Placental epithelial cell (primary cell): ENCODE measurements at places on chromosomes 13 and 19. TPM values are rescaled to one million over a fixed set of nuclear protein-coding genes. Genes with fewer than 3 reads are reported as not detected.

FFAR1 gene
- not detected in 2 replicates for total RNA-seq

OR10H2 gene
- total RNA-seq, result not detected in 2 replicates

KMT5C gene
- 10.5 and 24.3 TPM in 2 replicates for total RNA-seq

SMARCA4 gene
- total RNA-seq, result 80.5 and 85.3 TPM in 2 replicates

DNAJC15 gene
- 31.8 and 43.6 TPM in 2 replicates for total RNA-seq
